Hematopoietic multipotent progenitor cell treated with erythropoietin and hydrocortisone succinate and interleukin-3 and kit ligand, for 15 days (in vitro differentiated cells): ENCODE measurements at places on chromosomes 1 and 21.

DNA sequence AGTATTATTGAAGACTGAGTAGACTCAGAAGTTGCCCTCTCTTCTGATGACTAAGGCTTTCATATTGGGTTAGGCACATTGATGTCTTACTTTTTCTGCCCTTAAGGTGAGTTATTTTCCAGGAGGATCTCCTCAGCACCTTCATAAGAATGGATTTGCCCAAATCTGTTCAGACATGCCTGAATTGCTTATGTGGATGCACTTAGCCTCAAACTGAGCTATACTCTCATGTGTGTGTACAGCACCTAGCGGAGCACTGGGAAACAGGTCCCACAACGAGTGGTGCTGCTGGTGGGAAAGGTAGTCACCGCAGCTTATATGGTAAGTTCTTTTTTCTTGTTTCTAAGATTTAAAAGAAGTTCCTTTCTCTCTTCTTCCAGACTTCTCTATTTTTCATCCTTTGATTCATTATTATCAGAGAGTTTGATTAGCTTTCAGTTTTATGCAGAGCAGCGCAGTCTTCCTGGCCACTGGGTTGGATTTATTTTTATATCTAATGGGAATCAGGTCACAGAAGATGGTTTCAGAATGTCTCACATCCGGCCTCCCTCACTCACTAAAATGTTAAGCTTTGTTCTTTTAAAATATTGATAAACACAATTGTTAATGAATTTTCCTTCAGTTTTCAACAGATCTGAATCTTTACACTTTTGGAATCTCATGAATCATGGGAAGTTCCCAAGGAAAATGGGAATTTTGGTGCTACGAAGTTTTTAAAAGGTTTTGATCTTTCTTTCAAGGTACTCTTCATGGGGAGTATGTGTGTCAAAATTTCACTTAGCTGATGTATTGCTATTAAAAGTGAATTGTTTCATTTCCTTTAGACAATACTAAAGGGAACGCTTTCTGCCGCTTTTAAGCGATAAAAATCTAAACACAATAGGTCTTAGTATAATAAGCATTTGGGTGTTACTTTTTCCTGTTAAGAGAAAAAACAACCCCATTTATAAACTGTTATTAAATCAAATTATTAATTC, 58.5 kb downstream of the EXTL2 start:
- no peak for DNase-seq

- DNase-seq, result no peak
Observed at GRCh38 chr1:119822406-119822805, 11.1 kb upstream of the REG4 start.

DNA sequence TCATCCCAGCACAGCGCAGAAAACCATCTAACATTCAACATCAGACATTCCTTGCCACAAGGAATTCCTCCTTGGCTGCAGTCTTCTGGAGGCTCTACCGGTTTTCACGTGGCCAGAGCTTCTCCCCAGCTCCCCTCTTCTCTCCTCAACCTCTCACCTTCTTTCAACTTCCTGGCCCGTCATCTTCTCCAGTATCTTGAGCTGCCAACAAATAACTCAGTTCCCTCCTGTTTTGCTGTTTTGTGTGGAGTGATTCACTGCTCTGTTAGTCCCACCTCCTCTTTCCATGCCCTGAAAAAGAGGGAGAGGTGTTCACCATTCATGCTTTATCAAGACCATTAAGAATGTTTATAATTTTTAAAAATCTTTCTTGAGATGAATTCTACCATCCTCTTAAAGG, 32.6 kb downstream of the PIGM start:
- no peak for DNase-seq

DNA sequence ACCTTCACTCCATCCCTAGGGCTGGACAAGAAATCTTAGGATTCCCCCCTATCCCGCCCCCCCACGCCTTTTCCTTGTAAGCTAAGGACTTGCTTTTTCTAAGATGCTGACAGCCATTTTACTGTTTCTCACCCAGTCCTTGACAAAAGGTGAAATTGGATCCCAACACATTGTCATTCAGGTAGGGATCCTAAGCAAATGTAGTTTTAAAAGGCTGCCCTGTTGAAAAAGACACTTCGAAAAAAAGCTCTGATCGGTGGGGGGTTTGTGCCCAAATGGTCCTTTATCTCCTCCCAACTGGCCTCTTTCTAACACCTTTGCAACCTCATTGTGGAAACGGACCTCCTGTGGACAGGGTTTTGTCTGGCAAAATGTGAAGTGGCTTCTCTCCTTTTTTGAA, 2.9 kb downstream of the CACHD1 start:
- DNase-seq, result no peak

DNA sequence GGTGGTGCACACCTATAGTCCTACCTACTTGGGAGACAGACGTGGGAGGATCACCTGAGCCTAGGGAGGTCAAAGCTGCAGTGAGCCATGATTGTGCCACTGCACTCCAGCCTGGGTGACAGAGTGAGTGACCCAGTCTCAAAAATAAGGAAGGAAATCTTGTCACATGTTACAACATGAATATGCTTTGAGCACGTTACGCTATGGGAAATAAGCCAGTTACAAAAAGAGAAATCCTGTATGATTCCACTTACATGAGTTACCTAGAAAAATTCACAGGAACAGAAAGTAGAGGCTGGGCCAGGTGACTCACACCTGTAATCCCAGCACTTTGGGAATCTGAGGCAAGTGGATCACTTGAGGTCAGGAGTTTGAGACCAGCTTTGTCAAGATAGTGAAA, 6.7 kb upstream of the PADI6 start:
- DNase-seq, result no peak

DNA sequence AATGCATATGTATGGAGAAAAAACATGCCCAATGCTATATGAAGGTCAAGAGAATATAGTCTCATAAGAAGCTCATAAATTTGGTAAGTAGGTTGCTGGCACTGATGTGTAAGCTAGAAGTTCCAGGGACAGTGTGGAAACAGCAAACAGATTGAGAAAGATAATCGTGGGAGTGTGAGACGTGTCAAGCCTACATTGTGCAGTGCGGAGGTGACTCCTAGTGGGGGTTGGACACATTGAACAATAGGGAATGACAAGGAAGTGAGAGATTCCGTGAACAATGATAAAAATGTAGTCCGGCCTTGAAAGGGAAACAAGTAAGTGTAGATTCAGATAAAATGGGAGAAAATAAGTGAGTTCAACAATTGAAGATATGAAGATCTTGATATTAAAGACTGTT, 788.4 kb upstream of the PRMT6 start:
- DNase-seq, result no peak

DNA sequence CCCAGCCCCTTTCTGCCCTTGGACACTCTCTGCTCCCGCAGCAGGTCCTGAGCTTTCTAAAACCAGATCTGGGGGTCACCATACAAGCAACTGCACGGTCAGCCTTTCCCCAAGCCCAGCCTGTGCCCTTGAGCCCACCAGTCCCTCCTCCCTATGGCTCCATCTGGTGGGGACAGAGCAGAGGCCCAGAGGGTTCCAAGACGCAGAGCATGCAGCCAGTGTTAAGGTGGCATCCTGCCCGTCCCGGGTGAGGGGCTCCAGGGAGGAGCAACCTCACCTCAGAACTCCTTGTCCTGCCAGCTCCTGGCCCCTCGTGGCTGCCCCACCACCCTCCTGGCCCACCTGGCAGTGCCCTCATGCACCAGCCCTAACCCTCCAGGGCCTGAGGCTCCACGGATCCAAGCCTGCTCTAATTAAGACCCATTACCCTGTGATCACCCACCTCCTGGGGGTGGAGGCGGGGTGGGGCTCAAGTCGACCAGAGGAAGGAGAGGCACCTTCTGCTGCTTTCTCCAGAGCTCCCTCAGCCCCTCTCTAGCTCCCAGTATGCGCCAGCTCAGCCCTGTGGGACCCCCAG, 8.5 kb downstream of the CHD5 start:
- no peak for DNase-seq

DNA sequence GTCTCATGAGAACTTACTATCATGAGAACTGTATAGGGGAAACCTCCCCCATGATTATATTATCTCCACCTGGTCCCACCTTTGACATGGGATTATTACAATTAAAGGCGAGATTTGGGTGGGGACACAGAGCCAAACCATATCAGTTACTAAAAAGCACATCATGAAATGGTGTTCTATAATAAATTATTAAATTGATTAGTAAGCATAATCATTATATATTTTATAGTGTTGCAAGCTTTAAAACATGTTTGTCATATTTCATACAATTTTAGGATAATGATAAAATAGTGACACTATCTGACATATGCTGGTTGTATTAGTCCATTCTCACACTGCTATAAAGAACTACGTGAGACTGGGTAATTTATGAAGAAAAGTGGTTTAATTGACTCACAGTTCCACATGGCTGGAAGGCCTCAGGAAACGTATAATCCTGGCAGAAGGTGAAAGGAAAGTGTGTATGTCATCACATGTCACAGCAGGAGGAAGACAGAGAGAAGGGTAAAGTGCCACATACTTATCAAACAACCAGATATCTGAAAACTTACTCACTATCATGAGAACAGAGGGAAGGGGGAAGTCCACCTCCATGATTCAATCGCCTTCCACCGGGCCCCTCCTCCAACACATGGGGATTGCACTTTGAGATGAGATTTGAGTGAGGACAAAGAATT, 539.2 kb upstream of the OLFM3 start:
- no peak for DNase-seq

- DNase-seq, result no peak
Observed at GRCh38 chr1:168468042-168468809, 75.6 kb downstream of the XCL2 start.

GRCh38 chr1:178581351-178582303, 68.7 kb downstream of the TEX35 start:
- DNase-seq, result no peak

DNA sequence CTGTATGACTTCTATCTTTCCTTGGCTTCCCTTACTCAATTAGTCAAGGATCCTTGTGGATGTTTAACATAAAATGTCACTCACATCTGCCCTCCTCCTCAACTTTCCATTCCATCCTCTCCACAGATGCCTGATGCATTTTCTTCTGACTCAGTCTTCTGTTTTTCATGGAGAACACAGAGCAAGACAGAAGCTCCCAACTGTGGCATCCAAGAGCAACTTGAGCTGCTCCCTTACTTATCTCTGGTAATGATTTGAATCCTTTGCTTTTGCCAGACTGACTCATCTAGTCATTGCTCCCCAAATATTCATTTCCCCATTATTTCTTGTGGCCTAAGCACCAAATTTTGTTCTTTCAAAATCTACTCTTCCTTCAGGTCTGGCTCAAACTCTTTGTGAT, 120.6 kb downstream of the LYPLAL1 start:
- DNase-seq, result no peak

DNA sequence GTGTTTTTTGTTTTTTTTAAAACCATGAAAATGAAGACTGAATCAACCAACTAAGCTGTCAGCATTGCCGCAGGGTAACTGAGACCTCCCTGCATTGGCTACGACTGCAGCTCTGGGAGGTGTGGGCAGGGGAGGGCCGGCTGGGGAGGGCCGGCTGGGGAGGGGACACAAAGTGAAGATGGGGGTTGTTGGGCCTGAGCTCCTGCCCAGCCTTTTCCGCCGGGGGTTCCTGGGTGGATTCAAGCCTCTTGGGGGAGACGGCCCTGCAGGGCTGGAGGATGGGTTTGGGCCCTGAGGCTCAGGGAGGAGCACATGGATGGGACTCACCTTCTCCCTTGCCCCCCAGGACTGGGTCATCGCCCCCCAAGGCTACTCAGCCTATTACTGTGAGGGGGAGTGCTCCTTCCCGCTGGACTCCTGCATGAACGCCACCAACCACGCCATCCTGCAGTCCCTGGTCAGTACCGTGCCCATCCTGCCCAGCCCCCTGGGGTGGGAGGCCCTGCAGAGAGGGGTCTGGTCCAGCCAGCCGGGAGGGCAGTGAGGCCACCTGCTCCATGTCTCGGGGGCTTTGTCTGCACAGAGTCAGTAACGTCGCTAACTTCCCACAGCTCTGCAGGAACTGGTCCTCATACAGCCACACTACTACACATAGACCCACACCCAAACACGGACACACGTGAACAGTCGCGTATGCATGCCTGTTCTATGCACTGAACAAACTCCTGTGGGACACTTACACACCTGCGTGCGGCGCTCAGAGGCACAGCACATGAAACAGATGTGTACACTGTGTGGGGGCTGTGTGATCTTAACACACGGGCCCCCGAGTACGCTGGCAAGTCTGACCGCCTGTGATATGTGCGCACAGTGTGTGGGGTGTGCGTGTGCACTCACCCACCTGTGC, 31.5 kb downstream of the BMP8A start:
- no peak for DNase-seq

DNA sequence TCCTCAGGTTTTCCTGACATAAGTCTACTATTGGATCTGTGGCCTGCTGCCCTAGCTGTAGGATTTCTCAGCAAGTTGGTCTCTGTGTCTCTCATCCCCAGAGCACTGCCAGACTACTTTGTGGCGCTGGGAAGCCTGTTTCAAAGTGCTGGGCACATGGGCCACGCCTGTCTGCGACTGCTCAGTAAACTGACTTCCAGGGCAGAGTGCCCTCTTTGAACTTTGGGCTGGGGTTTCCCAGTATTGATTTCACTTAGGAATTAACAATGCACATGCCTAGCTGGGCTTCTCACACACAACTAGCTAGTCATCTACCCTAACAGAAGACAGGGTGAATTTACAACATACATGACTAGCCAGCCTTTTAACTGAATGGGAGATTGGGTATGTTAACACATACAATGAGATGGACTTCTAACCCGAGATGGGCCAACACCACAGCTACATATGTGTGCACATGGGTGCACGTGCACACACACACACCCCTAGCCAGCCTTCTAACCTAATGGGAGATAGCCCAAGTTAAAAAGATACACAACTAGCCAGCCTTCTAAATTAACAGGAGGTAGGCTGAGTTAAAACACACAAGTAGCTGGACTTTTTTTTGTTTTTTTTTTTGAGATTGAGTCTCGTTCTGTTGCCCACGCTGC, 6.9 kb upstream of the TRIM17 start:
- no peak for DNase-seq

DNA sequence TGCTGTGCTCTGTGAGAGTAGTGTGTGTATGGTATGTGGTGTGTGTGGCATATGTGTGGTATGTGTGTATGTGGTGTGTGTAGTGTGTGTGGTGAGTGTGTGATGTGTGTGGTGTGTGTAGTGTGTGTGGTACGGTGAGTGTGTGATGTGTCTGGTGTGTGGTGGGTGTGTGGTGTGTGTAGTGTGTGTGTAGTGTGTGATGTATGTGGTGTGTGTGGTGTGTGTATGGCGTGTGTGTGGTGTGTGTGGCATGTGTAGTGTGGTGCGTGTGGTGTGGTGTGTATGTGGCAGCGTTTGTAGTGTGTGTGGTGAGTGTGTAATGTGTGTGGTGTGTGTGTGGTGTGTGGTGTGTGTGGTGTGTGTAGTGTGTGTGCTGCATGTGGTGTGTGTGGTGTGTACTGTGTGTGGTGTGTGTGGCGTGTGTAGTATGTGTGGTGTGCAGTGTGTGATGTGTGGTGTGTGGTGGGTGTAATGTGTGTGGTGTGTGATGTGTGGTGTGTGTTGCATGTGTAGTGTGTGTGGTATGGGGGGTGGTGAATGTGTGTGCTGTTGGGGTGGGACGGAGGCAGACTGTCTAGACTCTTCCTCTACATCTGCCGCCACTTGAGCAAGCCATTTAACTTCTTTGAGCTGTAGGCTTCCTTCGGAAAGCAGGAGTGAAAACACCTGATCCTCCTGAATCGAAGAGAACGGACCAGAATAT, 33.5 kb downstream of the GPA33 start:
- DNase-seq, result no peak

- no peak for DNase-seq
Observed at GRCh38 chr1:86430376-86430775, 6.4 kb downstream of the CLCA2 start.

GRCh38 chr1:1027791-1028190, 7.9 kb downstream of the AGRN start:
- no peak for DNase-seq
